ENCODE measurements at places on chromosomes 6 and 20.

DNA sequence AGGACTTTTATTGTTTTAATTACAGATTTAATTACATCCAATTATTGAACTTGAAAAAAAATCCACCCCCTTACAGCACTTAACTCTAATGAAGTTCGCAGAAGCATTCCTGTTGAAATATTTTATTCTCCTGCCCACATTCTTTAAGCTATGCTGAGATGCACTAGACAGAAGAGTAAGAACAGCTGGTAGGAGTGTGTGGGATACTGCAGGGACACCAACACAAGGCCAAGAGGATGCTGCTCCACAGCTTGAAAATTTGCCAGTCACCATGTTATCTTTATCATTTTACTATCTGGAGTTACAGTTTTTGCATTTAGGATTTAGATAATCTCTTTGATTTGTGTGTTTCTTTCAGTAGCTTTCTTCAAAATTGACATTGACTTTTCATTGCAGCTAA, 180.7 kb downstream of the EPHA7 start:
- no peak for DNase-seq

- DNase-seq = no peak
Measured at GRCh38 chr20:24977336-24977735, 15.2 kb downstream of the APMAP start.

DNA sequence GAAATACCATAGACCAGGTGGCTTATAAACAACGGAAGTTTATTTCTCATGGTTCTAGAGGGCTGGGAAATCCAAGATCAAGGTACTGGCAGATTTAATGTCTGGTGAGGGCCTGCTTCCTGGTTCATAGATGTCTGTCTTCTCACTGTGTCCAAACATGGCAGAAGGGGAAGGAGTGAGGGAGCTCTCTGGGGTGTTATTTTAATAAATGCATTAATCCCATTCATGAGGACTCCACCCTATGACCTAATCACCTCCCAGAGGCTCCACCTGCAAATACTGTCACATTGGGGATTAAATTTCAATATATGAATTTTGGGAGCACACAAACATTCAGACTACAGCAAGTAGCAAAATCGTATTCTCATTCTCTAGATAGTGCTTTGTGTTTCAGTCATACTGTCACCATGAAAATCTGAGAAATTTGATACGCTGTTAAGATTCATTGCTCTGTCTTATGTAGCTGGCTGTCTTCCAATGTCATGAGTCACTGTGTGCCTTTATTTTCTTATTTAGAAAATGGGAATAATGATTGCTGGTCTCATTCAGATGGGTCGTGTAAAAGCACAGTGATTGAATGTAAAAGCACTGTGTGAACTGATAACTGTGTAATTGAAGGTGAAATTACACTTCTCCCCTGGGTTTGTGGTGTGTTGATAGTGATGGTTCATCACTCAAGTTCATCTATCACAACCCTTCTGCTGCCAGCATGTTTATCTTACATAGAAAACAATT, 8.9 kb upstream of the ERVFRD-1 start:
- DNase-seq = no peak

DNA sequence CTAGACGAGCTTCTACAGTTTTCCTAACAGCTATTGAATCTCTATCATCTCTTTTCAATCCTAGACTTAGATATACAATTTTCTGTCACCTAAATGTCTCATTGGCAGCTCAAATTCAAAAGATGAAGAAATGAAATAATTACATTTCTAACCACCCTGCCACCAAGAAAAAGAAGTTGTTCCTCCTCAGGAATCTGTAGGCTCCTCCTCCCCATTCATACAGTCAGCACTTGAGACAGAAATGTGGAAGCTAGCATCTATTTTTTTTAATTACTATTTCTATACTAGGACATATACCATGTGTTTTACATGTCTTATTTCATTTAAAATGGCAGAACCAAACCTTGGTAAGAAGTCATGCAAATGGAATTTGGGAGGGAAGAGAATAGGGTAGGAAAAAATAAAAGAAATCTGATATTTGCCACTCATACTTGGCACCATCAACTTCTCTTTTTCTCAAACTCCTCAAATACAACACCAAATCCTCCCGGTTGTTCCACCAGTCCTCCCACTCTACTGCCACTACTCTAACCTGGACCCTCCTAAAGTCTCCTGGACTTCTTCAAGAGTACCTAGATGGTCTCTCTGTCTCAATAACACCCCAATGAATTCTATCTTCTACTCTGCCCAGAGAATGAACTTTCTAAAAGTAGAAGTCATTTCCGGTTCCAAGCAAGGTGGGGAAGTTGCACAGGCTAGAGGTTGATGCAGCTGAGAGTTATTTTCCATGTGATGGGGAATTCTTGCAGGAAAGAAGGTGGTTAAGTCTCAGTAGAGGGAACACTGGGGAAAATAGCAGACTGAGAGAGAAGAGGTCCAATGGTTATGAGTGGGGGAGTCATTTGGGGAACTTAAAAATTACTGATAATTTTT, 54.1 kb downstream of the ATXN1 start:
- no peak for DNase-seq

DNA sequence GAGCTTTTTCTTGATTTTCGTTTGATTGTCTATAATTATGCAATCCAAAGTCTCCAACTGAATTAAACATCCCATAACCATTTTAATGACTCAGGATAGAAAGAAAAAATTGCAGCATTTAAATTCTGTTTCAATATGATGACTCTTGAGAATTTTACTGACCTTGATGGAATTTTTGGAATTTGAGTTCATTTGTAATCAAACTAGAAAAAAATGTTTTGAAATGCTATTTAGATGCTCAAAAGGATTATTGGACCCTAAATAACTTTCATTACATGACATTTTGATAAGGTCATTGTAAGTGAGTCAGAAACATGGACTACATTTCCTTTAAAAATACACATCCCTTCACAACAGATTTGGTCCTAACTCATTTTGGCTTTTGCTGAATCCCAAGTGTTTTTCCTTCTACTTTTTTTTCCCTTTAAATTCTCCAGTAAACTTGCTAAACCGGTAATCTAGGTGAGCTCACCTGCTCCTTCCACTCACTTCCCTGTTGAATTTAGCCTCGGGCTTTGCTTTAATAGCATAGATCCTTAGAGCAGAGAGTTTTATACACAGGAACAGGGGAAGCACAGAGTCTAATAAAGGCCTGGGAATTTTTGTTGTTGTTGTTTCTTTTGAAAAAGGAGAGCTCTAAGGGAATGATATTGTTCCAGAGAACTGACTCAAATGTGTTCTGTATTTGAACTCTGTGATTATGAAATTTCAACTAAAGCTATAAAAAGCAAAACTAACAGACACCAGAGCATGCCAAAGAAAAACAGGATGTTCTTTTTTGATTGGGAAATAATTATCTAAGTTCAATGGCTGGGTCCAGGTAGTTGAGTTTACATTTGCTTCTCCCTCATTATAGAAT, 1088.2 kb upstream of the CITED2 start:
- no peak for DNase-seq

GRCh38 chr6:133100865-133101264, 140.3 kb upstream of the EYA4 start:
- DNase-seq = no peak

DNA sequence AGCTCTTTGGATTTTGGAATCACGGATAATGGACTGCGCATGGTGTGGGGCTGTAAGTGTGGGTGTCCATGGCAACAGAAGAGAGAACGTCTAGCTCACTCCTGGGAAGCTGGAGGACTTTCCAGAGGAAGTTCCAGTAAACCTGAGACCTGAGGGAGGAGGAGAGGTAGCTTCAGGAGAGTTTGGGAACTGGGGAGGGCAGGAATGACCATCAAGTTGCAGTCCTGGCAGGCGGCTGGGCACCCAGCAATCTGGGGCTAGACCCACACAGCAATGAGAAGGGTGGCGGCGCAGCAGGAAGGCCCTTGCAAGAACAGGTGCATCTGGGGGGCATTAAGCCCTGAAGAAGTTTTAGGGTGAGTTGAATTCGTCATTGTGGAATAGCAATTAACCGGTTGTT, 95.9 kb downstream of the FOXC1 start:
- no peak for DNase-seq

DNA sequence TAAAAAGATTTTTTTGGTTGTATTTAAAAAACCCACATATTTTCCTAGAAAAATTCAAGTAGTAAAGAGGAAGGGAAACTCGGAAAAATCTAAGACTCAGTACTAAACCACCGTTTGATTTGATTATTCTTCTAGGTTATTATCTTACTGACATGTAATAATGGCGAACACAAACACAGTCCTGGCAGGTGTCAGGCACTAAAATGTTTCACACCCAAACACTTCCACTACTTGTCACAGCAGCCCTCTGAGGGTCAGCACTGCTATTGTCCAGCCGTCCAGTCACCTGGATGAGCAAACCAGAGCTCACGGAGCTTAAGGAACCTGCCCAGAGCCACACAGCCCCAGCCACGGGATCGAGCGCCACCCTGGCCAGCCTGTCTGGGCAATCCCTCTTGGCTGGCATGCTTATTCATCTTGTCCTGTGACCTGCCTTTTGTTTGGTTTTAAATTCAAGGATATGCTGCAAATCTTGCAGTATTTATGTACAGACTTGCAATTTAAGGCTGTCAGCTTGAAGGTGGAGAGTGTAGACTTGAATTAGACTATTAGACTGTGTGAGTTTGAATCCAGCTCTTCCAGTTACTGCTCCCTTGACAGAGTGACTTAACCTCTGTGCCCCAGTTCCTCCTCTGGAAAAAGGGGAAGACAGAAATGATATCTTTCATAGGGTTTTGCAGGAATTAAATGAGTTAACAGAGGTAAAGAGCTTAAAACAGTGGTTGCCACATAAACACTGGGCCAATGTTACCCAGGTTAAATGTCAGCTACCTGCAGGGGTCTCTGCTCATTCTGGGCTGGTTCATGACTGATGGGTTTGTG, 82.2 kb downstream of the CDYL start:
- no peak for DNase-seq

DNA sequence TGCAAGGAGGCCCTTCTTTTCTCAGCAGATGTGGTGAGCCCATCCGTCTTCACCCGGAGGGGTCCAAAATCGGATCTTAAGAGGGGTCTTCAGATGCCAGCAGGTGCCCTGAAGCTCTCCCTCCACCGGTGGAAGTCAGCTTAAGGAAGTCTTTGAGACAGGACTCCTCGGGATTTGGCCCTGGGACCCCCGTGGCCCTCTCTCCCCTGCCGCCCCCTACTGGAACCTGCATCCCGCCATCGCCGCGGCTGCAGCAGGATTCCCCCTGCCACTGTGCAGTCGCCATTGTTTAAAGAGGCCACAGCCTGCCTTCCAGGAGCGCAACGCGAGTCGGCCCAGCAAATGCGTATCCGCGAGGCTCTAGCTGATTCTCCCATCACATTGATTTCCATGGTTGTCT, 292.5 kb upstream of the ZNF337 start:
- no peak for DNase-seq

DNA sequence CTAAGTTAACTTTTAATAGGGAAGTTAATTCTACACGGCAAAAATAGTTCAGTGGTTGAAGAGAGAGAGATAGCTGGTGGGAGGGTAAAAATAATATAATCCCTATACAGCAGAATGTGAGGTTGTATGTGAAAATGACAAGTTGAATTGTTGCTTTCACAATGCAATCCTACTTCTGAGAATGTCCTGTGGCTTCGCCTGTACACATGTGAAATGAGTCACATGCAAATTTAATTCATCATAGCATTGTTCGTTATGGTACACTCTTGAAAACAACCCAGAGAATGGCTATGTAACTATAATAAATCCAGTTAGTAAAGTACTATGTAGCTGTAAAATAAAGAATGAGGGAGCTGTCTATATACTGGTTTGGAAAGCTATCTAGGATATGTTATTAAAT, 46.0 kb upstream of the HINT3 start:
- no peak for DNase-seq

DNA sequence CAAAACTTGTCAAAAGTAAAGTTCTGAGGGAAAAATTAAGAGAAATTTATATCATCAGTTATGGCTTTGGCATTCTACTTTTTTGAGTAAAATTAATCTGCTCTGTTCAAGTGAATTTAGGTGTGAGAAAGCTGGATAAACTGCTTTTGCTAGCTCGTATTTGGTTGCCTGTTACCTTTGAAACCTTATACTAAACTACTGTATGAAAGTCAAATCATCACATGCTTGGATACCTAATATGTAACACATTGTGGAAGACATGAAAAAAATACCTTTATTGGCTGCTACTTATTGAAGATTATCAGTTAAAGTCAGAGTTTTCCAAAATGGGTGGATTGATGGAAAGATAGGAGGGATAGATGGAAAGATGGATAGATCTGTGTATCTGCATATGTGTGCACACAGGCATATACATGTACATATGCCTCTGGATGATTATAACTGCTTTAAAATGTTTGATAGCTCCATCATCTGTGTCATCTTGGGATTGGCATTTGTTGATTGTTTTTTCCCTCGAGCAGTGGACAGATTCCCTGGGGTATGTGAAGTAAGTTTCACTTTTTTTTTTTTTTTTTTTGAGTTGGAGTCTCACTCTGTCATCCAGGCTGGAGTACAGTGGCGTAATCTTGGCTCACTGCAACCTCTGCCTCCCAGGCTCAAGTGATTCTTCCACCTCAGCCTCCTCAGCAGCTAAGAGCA, 24.3 kb downstream of the SCAF8 start:
- no peak for DNase-seq

- DNase-seq = no peak
Measured at GRCh38 chr6:2165286-2165685, 80.1 kb downstream of the GMDS start.

- no peak for DNase-seq
Measured at GRCh38 chr6:145380186-145380585, 355.1 kb downstream of the EPM2A start.
